ENCODE measurements at places on chromosomes 1 and 21.

- DNase-seq: no peak
Measured at GRCh38 chr1:196098000-196098399, 510.2 kb downstream of the KCNT2 start.

GRCh38 chr1:33655496-33655895 lies 183.1 kb downstream of the ZSCAN20 start:
- no peak for DNase-seq

GRCh38 chr1:72122099-72122880 lies 160.0 kb downstream of the NEGR1 start:
- no peak for DNase-seq

GRCh38 chr1:196105901-196106300 lies 502.3 kb downstream of the KCNT2 start:
- no peak for DNase-seq

DNA sequence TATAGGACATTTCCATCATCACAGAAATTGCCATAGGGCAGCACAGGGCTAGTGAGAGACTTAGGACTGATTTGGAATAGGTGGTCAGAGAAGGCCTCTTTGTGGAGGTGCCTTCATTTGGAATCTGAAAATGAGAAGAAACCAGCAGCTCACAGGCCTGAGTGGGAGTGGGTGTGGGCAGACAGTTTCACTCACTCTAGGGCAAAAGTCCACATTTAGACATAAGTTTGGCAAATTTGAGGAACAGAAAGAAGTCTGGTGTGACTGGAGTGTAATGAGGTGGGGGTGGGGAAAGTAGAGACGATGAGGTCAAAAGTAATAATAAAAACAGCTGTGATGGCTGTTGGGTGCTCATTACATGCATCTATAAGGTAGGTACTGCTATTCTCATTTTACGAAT lies 22.4 kb upstream of the BCAR3 start:
- DNase-seq: no peak

GRCh38 chr1:87560601-87561360 lies 232.1 kb downstream of the LMO4 start:
- DNase-seq: no peak

Measured in stimulated activated CD8-positive, alpha-beta memory T cell treated with anti-CD3 and anti-CD28 coated beads, Interleukin-4, amount 100 ng/mL, for 4 hours (primary cell).